Activated CD4-positive, alpha-beta T cell treated with anti-CD3 and anti-CD28 coated beads, Interleukin-2, amount 50 U/mL, for 48 hours (primary cell): ENCODE measurements at places on chromosomes 2 and 18.

GRCh38 chr2:219249203-219249980 lies 3.7 kb upstream of the TUBA4B start:
- DNase-seq, result peak; percentile 65

- DNase-seq, result no peak
Measured at GRCh38 chr2:28546242-28546641, 50.4 kb downstream of the PLB1 start.

- no peak for DNase-seq
Measured at GRCh38 chr2:42756150-42756775, 7.7 kb downstream of the OXER1 start.

GRCh38 chr2:67994716-67995115 lies 68.1 kb downstream of the C1D start:
- DNase-seq, result no peak

- DNase-seq, result no peak
Measured at GRCh38 chr18:567122-567521, 13.1 kb upstream of the CETN1 start.

DNA sequence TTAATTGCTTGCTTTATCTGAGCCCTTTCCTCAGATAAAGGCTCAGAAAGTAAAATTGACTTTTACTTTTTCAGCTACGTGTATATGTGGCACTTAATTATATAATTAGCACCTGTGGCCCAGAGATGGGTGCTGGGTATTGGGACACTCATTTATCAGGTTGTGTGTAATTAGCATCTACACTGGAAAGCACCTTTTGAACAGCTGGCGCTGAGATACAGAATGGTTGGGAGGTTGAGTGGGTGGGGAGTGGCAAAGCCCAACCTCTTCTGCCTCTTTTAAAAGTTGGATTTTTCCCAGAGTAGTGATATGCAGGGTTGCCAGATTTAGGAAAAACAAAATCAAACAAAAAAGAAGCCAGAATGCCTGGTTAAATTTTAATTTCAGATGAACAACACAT lies 23.9 kb downstream of the SPTBN1 start:
- DNase-seq, result no peak

DNA sequence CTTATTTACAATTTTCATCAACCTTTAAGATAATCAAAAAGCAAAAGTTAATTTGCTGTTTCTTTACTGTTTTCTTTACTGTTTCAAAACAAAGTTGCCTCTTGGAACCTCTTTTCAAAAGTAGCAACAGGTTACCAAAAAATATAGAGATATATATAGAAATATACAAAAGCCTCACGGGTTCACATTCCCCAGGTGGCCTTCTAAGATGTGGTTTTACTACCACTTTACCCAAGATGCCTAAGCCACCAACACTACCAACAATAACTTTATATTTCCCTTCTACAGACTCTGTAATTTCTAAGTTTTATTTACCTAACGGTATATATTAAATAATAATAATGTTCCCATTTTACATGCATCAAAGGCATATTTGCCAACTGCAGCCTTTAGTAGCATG lies 4.9 kb downstream of the CYB5A start:
- no peak for DNase-seq

- DNase-seq, result no peak
Measured at GRCh38 chr2:173138962-173139361, 63.3 kb downstream of the MAP3K20 start.

- no peak for DNase-seq
Measured at GRCh38 chr2:219739866-219740440, 112.5 kb downstream of the SLC4A3 start.

DNA sequence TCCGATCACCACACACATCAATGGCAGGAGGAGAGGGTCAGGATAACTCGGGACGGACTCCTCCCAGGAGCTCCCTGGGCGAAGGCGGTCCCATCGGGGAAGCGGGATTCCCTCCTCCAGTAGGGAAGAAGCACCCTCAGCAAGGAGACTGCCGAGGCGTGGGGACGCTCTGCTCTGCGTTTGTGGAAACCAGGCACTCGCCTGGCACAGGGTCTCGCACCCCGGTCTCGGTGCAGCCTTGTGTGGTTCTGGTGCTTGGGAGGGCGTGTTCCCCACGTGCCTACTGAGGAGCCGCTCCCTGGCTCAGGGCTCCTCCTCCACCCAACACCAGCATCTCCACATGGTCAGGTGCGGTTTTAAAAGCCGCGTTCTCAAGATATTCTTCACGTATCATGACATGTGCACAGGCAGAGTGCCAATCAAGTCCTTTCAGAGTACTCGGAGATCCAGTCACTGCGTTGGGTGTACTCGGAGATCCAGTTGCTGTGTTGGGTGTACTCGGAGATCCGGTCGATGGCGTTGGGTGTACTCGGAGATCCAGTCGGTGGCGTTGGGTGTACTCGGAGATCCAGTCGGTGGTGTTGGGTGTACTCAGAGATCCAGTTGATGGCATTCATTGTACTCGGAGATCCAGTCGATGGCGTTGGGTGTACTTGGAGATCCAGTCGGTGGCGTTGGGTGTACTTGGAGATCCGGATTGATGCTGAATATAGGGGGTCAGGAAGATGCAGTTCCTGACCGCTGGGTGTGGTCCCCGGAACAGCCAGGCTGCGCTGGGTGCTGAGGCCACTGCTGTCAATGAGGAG lies 117.5 kb downstream of the RTP5 start:
- DNase-seq, result no peak

DNA sequence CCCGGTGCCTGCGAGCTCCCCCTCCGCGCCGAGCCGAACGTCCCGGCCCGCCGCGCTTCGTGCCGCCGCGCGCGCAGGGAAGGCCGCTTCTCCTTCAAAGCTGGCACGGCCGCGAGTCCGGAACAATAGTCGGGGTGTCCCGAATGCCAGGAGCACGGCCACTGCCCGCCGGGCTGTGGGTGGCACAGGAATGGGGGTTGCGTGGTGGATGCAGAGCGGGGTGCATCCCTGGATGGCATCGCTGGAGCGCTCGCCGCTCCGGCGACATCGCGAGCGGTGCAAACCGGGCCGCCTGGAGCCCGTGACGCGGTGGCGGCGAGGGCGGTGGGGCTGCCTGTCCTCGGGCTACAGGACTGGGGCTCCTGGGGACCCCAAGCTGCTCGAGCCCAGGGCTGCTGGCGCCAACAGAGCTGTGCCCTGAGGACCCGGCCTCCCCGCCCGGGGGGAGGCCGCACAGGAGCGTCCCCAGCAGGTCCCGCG lies 1.1 kb upstream of the SATB2 start:
- no peak for DNase-seq

- DNase-seq, result no peak
Measured at GRCh38 chr18:33830213-33830612, 252.2 kb downstream of the ASXL3 start.

DNA sequence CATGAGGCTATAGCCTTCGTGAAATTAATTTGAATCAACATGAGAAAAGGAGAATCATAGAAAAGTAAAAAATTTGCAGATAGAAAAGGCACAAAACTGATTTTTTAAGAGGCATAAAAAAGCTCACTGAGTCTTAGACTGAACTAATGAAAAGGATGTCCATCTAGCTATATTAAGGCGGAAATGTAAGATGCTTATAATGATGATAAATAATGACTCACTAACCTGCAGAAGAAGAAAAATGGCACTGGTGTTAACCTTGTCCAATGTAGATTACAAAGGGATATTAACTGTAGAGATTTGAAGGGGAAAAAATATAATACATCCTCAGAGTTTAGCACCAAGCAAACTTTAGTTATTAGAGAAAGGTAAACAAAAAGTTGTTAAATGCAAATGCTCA lies 1098.0 kb upstream of the DDX18 start:
- no peak for DNase-seq

DNA sequence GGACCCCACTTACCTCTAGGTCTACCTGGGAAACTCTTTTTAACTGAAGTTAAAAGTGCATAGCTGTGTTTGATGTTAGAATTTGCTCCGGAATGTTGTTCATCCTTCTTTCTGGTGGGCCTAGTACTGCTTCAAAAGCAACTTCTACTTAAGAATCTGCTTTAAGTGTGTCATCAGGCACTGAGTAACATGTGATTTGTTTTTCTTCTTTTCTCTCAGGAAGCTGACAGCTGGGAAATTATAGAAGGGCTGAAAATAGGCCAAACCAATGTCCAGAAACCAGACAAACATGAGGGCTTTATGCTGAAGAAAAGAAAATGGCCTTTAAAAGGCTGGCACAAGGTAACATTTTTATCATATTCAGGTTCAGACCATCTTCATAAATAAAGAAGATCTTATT lies 122.9 kb downstream of the PRKRA start:
- no peak for DNase-seq

DNA sequence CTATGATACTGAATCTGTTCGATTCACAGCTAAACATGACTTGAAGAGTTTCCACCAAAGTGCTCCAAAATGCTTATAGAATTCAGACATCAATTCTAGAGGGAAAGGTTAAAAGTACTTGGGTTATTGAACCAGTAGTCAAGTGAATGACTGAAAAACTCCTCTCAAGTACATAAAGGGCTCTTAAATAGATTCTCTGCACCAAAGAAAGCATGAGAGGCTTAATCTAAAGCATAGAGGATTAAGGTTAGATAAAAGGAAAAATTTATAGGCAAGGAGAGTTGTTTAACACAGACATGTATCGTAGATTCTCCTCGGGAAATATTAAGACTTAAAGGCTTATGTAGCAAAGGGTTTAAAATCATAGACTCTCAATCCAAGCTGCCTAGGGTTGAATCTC lies 701.4 kb downstream of the ERBB4 start:
- no peak for DNase-seq

DNA sequence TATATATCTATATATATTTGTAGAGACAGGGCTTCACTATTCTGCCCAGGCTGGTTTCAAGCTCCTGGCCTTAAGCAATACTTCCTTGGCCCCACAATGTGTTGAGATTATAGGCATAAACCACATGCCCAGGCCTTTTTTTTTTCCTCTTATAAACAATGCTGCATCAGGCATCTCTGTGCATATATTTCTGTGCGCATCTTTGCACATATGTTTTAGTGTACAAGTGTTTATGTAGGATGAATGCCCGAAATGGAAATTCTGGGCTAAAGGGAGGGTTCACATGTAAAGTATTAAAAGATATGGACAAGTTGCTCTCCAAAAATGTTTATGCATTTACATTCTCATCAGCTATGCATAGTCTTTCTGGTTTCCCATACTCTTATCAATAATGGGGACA lies 183.2 kb upstream of the SPRED2 start:
- no peak for DNase-seq

GRCh38 chr2:200662727-200663126 lies 76.9 kb downstream of the AOX1 start:
- DNase-seq, result no peak

DNA sequence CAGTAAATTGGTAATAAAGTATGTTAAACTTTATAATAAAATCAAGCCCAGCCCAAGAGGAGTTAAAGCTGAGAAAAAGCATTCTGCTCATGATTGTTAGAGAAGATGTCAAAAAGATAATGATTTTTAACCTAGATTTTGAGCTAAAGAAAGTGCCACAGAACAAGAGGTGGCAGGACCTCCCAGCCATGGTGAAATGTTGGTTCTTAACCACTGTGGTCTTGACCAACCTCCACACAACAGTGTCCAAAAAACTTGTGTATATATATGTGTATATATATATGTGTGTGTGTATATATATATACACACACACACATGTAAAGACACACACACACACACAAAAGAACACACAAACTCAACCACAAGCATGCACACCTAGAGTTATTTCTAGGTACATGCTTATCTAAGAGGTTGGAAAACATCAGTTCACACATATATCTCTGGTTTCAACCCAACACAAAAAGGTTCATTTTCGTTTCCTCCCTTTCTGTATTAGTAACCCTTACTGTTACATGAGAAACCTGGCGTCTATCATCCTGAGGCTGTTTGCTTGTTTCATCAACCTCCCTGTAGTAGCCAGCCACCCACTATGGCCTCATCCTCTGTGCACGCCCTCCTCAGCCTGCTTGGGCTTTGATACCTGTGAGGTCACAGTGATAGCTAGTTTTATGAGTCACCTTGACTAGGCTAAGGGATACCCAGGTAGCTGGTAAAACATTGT lies 631.8 kb upstream of the ID2 start:
- peak; percentile 66 for DNase-seq

DNA sequence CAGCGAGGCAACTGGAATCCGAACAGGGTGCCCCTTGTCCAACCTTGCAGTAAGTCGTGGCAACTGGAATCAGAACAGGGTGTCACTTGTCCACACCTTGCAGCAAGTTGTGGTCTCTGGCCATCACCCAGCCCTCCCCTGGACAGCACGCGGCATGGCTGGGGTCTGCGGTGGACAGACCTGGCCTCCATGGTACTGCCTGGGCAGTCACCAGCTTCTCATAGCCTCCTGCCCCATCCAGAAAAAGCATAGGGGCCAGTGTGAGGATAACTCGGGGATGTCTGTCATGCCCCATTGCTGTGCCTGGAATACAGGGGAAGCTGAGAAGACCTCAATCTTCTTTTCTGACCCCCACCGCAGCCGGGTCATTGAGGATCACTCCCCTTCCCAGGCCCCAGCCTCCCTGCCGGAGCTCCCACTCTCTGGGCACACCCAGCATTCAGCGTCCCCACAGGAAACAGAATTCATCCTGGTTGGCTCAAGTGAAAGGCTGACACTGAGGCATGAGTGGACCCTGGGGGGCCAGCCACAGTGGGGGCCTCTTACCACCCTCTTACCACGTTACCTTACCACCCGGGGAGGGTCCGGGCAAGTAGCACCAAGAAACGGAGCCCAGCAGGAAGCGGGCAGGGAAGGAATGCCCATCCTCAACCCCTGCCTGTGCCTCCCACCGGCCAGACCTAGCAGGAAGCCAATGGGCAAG lies 68.0 kb upstream of the RAB6C start:
- DNase-seq, result no peak

DNA sequence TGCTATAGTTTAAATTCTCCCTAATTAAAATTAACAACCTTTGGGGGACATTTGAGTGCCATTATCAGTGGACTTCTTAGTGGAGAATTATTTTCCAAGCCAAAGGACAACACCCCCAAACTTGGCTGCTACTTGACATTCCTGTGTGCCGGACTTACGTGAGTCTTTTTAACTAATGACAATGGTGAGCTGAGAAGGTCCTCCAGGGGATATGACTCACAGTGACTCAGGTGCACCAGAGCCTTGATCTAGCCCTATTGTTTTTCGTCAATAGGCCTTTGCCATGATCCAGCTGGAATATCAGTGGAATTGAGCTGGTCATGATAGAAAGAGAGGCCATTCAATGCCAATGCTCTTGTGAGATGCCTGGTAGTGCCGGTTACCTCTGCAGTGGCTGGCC lies 118.1 kb upstream of the CXCR4 start:
- DNase-seq, result no peak

DNA sequence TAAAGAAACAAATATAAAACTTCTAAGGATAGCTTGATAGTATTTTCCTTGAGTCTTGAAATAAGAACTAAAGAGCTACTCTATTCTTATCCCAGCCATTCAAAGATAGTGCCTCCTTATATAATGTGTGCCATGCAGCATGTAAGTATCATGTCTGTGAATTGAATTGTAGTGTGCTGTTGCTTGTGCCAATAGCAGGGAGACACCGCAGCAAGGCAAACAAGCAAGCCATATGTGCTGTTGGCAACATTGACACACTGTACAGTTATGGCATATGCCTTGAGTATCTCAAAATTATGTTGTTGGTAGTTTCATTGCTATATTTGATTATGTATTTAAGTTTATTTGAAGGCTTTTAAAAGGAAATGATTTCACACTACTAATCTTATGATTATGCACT lies 58.2 kb downstream of the ERBB4 start:
- DNase-seq, result no peak

- no peak for DNase-seq
Measured at GRCh38 chr18:11850821-11851145, 430 bp upstream of the CHMP1B start.
